Ovary (tissue), 10 donors: ENCODE measurements at places on chromosomes 13 and 19. TPM values are rescaled to one million over a fixed set of nuclear protein-coding genes. Genes with fewer than 3 reads are reported as not detected.

CRLF1 gene
- total RNA-seq: not detected

ZNF414 gene
- 30.3 TPM for total RNA-seq

SLC25A41 gene
- 0.43 TPM for total RNA-seq

MCEMP1 gene
- 0.83 TPM for total RNA-seq

PRODH2 gene
- not detected for total RNA-seq

PSG5 gene
- total RNA-seq: not detected

DNAAF3 gene
- not detected for total RNA-seq

CGB1 gene
- not detected for total RNA-seq

ACTN4 gene
- 250 TPM for total RNA-seq

EDDM13 gene
- total RNA-seq: not detected

OLFM2 gene
- total RNA-seq: 3.9 TPM

PSG2 gene
- total RNA-seq: not detected

JSRP1 gene
- 0.35 TPM for total RNA-seq

ESD gene
- total RNA-seq: 115 TPM

CLEC17A gene
- 0.20 TPM for total RNA-seq

ZNF667 gene
- 7.7 TPM for total RNA-seq
